ENCODE measurements at places on chromosomes 2 and 18.

DNA sequence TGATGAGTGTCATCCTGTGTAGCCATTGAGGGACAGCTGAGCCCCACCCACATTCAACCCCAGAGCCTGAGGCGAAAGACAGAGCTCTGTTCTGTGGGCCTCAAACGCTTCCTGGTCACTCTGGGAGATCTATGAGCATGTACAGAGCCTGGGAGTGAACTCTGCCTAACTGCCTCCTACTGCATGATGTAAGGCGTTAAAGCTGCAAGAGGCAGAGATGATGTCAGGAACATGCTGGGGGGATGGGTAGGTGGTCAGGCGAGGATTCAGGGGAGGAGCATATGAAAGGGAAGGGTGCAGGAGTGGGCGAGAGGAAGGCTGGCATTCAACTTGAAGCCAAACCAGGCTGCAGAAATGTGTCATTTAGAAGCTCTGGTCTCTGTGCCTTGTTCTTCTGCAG is 181.0 kb downstream of the TFCP2L1 start:
- no peak for DNase-seq

DNA sequence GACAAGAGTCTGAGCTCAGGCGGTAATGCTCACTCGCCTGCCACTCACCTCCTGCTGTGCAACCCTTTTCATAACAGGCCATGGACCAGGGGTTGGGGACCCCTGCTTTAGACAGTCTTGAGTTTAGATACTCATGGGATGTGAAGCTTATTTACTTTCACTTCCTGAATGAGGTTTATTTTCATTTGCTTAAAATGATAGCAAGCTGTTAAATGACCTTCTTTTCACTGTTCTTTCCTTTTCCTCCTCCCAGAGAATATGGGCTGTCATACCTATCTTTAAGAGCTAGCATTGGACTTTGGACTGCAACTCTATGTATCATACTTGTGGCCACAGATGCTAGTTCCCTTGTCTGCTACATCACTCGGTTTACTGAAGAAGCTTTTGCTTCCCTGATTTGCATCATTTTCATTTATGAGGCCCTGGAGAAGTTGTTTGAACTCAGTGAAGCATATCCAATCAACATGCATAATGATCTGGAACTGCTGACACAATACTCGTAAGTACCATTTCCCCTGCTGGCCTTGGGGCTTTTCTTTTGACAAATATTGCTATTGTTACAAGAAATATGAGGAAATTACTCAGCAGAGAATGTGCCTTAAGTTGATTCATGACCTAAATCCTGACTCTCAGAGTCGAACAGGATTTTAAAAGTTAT is 168.5 kb downstream of the DPP4 start:
- DNase-seq, result peak; percentile 2

GRCh38 chr2:181273986-181274385 is 183.2 kb upstream of the ITGA4 start:
- peak; percentile 10 for DNase-seq

DNA sequence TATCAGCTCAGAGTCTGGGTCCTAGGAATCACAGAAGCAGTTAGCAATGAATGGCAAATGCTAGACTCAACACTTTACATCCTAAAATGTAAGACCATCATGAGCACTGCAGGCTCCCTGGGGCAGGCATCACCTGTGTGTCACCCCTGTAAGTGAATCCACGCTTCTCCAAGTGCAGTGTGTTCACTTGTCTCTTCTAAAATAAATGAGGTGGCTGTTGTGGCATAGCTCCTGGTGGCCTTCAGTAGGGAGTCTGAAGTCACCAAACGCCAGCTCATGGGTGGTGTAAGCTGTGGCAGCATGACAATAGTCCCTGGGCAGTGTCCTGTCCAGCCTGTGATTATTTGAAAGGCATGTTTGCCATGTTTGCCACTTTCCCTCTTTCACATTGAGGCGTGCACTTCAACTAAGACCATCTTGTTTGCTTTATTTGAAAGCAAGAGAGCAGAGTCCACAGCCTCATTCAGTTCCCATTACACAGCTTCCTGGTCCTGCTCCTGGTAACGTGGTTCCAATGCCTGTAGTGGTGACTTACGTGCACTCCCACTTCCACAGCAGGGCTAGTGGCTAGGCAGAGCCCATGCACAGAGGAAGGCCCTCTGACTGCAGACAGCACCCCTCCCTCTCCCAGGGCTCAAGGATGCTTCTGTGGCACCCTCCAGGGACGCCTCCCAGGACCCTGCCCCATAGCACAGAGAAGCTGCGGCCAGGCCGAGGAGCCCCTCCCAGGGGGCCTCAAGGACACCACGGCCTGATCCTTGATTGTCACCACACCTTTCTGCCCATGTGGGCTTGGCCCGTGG is 24.3 kb downstream of the COA5 start:
- no peak for DNase-seq

GRCh38 chr2:195022508-195022830 is 634.6 kb upstream of the SLC39A10 start:
- no peak for DNase-seq

DNA sequence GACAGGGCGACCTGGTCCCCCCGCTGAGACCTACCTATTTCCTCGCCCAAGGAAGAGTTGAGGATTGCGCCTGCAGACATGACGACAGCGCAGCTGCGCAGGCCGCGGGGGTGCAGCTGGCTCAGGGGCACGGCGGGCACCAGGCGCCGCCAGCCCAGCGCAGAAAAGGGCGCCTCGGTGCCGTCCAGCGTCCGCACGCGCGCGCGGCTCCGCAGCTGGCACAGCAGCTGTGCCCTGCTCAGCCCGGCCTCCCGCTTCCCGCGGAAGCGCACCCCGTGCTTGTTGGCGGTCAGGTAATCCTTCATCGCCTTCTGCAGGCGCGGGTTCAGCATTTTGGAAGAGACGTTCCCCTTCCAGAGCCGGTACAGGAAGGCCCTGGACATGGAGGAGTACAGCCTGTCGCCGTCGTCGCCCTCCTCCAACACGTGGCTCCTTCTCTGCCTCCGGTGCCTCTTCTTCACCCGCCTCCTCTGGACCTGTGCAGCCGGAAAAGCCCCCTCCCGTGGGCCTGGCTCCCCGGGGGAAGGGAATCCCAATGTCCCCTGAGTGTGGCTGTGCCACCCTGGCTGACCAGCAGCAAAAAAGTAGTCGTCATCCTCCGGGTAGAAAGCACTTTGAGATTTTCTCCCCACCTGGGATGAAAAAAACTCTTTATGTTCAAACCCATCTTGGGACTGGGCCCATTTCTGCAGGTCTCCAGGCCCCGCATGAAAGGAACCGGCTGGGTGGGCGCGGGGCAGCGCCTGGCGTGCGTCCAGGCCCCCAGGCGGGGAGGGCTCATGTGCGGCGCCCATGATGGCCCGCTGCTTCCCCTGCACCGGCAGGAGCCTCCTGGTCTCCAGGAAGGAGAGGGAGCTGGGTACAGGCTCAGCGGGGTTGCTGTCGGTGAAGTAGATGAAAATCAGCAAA is 42.7 kb downstream of the ST6GAL2 start:
- DNase-seq, result no peak

- DNase-seq, result no peak
These were observed 171.8 kb upstream of the KLF7 start for GRCh38 chr2:207337234-207338219.

GRCh38 chr2:63651356-63651755 is 62.6 kb downstream of the MDH1 start:
- no peak for DNase-seq

All from AG09319 (cell line).